ENCODE measurements at places on chromosomes 11 and 22. TPM values are rescaled to one million over a fixed set of nuclear protein-coding genes. Genes with fewer than 3 reads are reported as not detected.
A peak's percentile ranks its signal among the peaks of the same experiment; 100 is the strongest.

TRPC6 gene
- total RNA-seq = 5.4 TPM

OR51E2 gene
- total RNA-seq = 1.2 TPM

NLRP6 gene
- 0.66 TPM for total RNA-seq

SCGB1D2 gene
- total RNA-seq = not detected

EML3 gene
- total RNA-seq = 93.7 TPM

SLC22A6 gene
- not detected for total RNA-seq

KRTAP5-7 gene
- 0.39 TPM for total RNA-seq

KBTBD4 gene
- total RNA-seq = 11.1 TPM

GPR83 gene
- total RNA-seq = not detected

TRIM49 gene
- total RNA-seq = not detected

GGTLC2 gene
- not detected for total RNA-seq

DNA sequence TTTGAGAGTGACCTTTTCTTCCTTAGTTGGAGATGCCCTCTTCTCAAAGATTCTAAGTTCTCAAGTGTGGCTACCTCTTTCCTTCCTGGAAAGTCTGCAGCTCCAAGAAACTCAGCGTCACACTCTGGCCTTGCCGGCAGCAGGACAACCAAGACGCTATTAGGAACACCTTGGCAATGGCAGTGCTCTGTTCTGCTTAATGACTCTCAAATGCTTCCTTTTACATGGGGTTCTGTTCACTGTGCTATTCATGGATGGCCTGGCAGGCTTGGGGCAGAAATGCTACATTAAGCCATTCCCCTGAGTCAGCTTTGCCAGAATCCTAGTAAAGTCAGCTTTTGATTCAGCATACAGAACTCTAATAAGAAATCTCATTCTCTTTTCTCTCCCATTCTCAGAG is 25.9 kb downstream of the LARGE2 start:
- H3K27ac ChIP-seq = no peak overlapping the region
- no peaks in the 10 kb centered on the region for H3K27me3 ChIP-seq
- H3K36me3 ChIP-seq = peaks cover 16% of the 10 kb centered on the region
- no peak for DNase-seq

GRCh38 chr22:50226063-50226874 is 18.6 kb downstream of the TUBGCP6 start:
- H3K27ac ChIP-seq = no peak overlapping the region
- no peaks in the 10 kb centered on the region for H3K36me3 ChIP-seq
- H3K27me3 ChIP-seq = no peaks in the 10 kb centered on the region
- H3K4me3 ChIP-seq = no peak overlapping the region
- H3K4me1 ChIP-seq = no peaks in the 10 kb centered on the region

- H3K27ac ChIP-seq = no peak overlapping the region
- no peak overlapping the region for H3K4me3 ChIP-seq
- no peaks in the 10 kb centered on the region for H3K27me3 ChIP-seq
- DNase-seq = no peak
- no peaks in the 10 kb centered on the region for H3K4me1 ChIP-seq
- H3K36me3 ChIP-seq = no peaks in the 10 kb centered on the region
Measured at GRCh38 chr11:111812211-111812610, 46.0 kb upstream of the PPP2R1B start.

GRCh38 chr11:67293090-67293489 is 4.0 kb downstream of the ANKRD13D start:
- DNase-seq = no peak
- H3K27ac ChIP-seq = no peak overlapping the region
- no peak overlapping the region for H3K4me3 ChIP-seq
- H3K27me3 ChIP-seq = no peaks in the 10 kb centered on the region

DNA sequence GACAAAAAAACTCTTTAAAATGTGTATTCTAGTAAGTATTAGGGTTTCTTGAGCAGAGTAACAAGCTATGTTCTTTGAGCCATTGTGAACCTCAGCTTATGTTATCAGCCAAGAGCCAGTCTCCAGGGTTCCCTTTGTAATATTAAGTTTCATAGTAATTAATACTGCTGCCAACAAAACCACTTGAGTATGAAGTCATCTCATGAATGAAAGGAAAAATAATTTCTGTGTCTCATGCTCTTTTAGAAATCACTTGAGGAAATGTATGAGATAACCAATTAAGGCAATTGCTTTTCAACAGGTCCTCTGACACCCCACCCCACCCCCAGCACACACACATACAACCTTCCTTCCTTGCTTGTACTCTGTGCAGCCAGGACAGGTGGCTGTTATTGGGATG is 59.9 kb downstream of the BBOX1 start:
- H3K27ac ChIP-seq = no peak overlapping the region
- H3K4me1 ChIP-seq = no peaks in the 10 kb centered on the region
- no peaks in the 10 kb centered on the region for H3K36me3 ChIP-seq
- no peaks in the 10 kb centered on the region for H3K27me3 ChIP-seq

GRCh38 chr11:134223836-134224709 is at the start of the genes NCAPD3 and VPS26B:
Gene NCAPD3 (minus strand): TSS chr11:134223967. CDS start chr11:134223926, 41 bp downstream.
Gene VPS26B (plus strand): TSS chr11:134224671. CDS start chr11:134225123, 452 bp downstream.
- H3K27me3 ChIP-seq = no peaks in the 10 kb centered on the region
- no peaks in the 10 kb centered on the region for H3K36me3 ChIP-seq
- H3K27ac ChIP-seq = no peak within 1 kb of the TSS

GRCh38 chr22:38657045-38657909 is 839 bp downstream of the CBY1 start:
- no peak overlapping the region for H3K27ac ChIP-seq
- H3K36me3 ChIP-seq = no peaks in the 10 kb centered on the region
- no peaks in the 10 kb centered on the region for H3K27me3 ChIP-seq
- DNase-seq = no peak

DNA sequence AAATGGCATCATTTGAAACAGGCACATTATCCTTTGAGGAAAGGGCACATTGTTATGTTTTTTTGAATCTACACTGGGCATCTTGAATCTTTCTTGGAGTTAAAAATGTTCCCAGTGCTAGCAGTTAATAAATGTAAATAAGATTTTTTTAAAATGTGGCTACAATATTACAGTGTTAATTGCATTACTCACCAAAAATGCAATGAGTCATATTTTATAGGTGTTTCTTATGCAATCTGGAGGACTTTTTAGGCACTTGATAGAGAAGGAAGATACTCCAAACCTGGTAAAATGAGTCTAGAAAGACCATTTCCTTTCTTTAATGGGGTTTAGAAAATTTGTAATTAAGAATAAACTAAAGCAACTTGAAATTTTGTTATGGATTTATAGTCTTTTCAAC is 238.0 kb downstream of the METTL15 start:
- no peak overlapping the region for H3K4me3 ChIP-seq
- H3K27me3 ChIP-seq = no peaks in the 10 kb centered on the region
- H3K4me1 ChIP-seq = no peaks in the 10 kb centered on the region
- H3K27ac ChIP-seq = no peak overlapping the region

- no peaks in the 10 kb centered on the region for H3K36me3 ChIP-seq
- H3K4me3 ChIP-seq = no peak overlapping the region
- DNase-seq = no peak
- no peaks in the 10 kb centered on the region for H3K4me1 ChIP-seq
- no peak overlapping the region for H3K27ac ChIP-seq
Measured at GRCh38 chr11:132859306-132859705, 673.0 kb downstream of the OPCML start.

DNA sequence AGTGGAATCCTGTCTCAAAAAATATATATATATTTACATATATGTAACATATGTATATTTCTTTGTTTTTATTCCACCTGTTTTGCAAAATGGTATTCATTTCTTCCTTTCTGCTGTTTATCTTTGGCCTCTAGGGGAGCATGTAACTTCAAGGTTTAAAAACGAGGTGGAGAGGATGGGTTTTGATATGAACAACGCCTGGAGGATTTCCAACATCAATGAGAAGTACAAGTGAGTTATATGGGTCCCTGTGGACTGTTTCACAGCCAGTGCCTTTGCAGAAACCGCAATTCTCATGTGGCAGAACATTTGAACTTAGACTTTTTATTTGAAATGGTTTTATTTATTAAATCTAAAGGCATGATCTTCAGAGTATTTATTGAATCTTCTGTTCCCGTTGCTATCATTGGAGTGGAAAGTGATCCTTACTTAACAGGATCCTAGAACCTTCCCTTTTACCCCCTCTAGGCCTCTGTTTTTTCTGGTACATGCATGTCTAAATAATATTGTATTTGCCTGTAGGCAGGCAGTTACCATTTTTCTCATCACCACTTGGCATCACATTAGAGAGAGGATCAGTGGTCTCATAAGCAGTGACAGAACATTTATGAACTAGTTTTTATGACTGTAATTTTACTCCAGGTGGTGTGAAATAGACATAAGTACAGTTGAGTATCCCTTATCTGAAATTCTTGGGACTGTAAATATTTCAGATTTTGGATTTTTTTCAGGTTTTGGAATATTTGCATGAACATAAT is 81.5 kb upstream of the HORMAD2 start:
- no peaks in the 10 kb centered on the region for H3K27me3 ChIP-seq
- H3K27ac ChIP-seq = no peak overlapping the region
- no peak for DNase-seq
- no peaks in the 10 kb centered on the region for H3K4me1 ChIP-seq
- H3K36me3 ChIP-seq = no peaks in the 10 kb centered on the region

GRCh38 chr11:27976262-27976661 is 131.7 kb downstream of the KIF18A start:
- H3K27me3 ChIP-seq = no peaks in the 10 kb centered on the region
- no peaks in the 10 kb centered on the region for H3K36me3 ChIP-seq
- no peak overlapping the region for H3K27ac ChIP-seq
- H3K4me3 ChIP-seq = no peak overlapping the region
- H3K4me1 ChIP-seq = no peaks in the 10 kb centered on the region

DNA sequence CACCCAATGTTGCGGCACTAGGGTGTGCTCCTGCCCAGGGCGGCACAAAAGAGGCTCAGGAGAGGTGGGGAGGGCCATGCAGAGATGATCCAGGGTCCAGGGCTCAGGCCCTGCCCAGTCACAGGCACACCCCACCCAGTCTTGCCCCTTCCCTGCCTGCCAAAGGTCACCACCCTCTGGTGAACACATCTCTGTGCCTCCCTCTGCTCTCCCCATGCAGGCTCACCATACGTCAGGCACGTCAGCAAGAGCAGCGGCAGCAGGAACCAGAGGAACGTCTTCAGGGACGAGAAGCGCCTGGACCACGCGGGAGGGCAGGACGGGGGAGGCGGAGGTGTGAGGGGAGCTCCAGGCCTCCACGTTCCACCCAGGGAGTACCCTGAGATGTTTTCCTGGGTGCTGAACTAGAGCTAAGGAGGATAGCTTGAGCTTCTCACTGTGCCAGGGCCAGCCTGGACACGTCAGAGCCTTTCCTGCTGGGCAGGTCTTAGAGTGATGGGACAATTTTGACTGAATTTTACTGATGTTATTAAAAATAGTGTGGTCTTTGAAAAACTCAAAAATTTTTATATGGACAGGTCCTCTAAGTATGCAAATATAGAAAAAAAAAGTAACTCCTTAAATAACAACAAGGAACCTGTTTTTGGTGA is 7.2 kb downstream of the SUN2 start:
- H3K4me3 ChIP-seq = no peak overlapping the region
- H3K36me3 ChIP-seq = peaks cover 28% of the 10 kb centered on the region
- no peaks in the 10 kb centered on the region for H3K4me1 ChIP-seq

DNA sequence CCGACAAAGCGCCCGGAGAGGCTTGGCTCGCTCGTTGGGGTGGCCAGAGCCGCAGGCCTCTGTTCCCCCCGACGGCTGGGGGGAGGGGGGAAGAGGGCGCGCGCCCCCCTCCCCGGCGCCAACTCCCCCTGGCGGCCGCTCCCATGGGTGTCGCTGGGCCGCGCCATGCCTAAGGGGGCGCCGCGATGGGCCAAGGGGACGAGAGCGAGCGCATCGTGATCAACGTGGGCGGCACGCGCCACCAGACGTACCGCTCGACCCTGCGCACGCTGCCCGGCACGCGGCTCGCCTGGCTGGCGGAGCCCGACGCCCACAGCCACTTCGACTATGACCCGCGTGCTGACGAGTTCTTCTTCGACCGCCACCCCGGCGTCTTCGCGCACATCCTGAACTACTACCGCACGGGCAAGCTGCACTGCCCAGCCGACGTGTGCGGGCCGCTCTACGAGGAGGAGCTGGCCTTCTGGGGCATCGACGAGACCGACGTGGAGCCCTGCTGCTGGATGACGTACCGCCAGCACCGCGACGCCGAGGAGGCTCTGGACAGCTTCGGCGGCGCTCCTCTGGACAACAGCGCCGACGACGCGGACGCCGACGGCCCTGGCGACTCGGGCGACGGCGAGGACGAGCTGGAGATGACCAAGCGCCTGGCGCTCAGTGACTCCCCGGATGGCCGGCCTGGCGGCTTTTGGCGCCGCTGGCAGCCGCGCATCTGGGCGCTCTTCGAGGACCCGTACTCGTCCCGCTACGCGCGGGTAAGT is 1.4 kb downstream of the KCNC1 start:
- no peaks in the 10 kb centered on the region for H3K27me3 ChIP-seq
- no peaks in the 10 kb centered on the region for H3K4me1 ChIP-seq
- no peak for DNase-seq

GRCh38 chr22:33932997-33933396 is 12.7 kb upstream of the LARGE1 start:
- H3K4me3 ChIP-seq = no peak overlapping the region
- no peaks in the 10 kb centered on the region for H3K4me1 ChIP-seq
- H3K27ac ChIP-seq = no peak overlapping the region

DNA sequence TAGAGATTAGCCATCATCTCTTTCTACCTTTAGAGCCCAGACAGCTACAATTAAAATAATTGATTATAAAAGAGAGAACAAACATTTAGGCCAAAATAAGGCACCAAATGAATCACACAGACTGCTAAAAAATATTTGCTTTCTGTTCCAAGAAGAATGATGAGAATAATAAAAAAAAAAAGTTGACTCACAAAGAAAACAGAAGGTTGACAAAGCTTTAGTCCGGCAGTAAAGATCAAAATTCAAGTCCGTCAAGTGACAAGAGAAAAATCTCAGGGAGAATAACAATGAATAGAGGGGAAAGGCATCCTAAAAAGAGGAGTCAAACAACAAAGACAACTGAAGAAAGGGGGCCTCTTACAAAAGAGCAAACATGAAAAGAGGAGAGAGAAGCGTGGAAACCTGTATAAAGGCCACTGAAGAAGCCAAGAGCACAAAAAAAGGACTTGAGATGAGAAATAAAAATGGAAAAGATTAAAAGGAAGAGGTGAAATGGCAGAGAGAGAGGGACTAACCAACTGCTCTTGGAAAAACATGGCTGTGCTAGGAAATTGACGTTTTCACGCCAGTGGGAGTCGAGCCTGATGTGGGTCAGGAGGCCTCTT is 910.2 kb downstream of the OPCML start:
- no peak overlapping the region for H3K4me3 ChIP-seq

DNA sequence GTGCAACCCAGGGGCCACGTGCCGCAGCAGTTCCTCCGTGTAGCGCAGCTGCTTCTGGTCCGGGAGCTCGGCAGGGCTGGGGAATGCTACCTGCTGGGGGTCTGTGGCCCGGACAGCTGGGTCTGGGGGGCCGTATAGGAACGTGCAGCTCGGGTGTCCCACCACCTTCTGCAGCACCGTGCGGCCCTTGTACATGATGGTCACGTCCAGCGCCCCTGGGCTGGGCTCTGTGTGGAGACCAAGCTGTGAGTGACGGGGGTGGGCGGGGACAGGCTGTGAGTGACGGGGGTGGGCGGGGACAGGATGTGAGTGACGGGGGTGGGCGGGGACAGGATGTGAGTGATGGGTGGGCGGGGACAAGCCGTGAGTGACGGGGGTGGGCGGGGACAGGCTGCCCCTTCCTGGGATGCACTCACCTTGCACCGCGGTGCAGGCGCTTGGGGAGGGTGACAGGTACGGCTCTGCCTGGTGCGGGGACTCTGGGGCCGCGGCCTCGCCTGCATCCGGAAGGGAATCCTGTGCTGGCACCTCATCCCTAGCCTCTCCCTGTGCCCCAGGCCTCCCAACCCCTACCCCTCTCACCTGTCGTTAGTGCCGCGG is 2.3 kb downstream of the IRF7 start:
- H3K4me3 ChIP-seq = no peak overlapping the region
- peak; percentile 79 for DNase-seq
- no peaks in the 10 kb centered on the region for H3K27me3 ChIP-seq

- no peaks in the 10 kb centered on the region for H3K36me3 ChIP-seq
- no peak overlapping the region for H3K4me3 ChIP-seq
- no peaks in the 10 kb centered on the region for H3K4me1 ChIP-seq
- no peak for DNase-seq
- no peaks in the 10 kb centered on the region for H3K27me3 ChIP-seq
- no peak overlapping the region for H3K27ac ChIP-seq
Measured at GRCh38 chr22:35170716-35171697, 86.3 kb upstream of the HMGXB4 start.
